Retinal pigment epithelial cell (primary cell): ENCODE measurements at places on chromosomes 2 and 18.

DNA sequence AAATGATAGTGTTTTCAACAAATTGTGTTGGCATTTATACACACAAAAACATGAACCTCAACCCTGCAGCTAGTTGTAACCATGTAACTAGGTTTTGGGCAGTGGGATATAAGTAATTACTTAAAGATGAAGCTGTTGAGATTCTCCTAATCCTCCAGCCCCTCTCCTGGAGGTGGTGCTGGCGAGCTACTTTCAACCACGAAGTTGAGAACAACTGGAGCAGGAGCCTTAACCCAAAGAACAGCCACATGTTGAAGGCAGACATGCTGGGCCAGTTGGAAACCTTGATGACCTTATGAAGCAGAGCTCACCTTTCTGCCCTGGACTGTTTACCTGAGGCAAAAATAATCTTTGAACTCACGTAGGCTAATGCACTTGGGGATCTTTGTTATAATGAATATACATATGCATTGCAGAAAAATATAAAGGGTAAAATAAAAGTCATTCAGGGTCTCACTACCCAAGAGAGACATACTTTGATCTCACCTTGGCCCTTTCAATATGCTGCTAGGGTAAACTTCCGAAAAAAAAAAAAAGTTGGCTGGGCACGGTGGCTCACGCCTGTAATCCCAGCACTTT is 89.6 kb upstream of the NPAS2 start:
- no peak for DNase-seq

DNA sequence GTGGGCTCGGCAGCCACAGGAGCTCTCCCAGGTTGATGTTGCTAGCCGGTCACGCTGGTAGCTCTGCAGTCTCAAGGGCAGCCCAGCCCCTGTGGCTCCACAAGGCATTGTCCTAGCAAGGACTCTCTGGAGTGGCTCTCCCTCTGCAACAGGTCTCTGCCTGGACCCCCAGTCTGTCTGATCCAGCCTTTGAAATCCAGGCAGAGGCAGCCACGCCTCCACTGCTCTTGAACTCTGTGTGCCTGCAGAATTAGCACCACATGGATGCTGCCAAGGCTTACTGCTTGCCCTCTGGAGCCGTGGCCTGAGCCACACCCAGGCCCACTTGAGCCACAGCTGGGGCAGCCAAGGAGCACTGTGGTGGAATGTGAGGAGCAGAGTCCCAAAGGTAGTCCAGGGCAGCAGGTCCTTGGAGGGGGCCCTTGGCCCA is 43.0 kb upstream of the FAHD2A start:
- no peak for DNase-seq

- no peak for DNase-seq
Measured at GRCh38 chr18:50674307-50674980, 114.6 kb downstream of the MAPK4 start.

DNA sequence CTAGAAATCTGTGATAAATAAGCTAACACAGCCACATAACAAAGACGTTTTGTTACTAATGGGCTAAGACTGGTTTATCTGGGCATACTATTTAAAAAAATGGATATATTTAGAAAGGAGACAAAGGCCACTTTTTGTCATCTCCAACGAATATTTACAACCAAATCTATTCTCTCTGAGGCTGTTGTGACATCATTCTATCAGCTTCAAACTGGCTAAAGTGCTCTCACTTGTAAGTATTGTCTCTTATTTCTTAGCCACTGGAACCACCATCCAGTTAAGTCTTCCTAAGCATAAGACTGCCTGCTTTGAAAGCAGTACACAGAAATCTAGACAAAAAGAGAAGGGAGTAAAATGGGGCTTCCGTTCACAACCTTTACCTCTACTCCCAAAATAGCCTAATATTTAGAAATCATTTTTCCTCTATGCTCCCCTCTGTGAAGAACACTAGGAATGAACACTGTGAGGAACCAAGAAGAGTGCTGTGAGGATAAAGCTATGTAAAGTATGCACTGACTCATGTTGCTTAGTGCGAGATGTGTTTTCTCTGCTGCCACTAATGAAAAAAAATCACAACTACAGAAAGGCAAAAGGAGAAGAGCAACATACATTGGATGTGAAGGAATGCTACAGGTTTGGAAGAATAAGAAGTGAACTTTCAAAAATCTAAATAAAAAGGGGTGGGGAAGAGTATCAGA is 264.1 kb downstream of the EXOC6B start:
- peak; percentile 29 for DNase-seq

- DNase-seq = no peak
Measured at GRCh38 chr2:135050132-135050531, 2.0 kb upstream of the RAB3GAP1 start.

- DNase-seq = peak; percentile 62
Measured at GRCh38 chr2:225270861-225271260, 128.6 kb upstream of the NYAP2 start.

DNA sequence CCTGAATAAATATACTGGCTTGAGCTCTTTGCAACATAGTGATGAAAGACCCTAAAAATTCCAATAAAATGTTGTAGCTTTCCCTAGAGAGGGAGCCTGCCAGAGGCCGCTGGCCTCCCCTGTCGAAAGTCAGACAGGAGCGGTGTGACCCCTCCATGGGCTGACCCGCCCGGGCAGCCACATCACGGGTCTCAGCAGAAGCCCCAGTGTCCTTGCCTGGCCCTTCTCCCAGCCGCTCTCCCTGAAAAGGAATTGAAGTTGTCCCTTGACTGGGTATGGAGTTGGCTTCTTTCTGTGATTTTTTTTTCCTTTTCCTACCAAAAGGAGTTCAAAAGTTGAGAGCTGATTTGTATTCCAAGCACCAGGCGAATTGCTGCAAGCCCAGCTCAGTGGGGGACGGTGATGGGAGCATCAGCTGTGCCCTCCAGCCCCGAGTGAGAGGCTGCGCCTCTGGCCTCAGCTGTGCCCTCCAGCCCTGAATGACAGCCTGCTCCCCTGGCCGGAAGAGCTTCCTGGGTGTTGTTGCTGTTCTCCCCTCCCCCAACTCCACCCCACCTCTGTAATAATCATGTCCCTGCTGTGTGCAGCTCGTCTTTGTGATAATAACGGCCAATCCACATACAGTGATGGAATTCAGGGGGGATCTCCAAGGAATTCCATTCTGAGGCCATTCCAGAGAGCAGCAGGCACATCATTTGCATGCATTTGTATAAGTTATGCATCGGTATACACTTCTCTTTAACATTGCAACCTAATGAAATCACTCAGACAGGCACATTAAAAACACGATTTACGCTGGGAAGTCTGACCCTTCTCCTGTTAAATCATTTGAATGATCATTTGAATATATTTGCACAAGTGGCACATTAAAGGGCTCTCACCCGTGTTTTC is 501.0 kb downstream of the EIPR1 start:
- DNase-seq = no peak

DNA sequence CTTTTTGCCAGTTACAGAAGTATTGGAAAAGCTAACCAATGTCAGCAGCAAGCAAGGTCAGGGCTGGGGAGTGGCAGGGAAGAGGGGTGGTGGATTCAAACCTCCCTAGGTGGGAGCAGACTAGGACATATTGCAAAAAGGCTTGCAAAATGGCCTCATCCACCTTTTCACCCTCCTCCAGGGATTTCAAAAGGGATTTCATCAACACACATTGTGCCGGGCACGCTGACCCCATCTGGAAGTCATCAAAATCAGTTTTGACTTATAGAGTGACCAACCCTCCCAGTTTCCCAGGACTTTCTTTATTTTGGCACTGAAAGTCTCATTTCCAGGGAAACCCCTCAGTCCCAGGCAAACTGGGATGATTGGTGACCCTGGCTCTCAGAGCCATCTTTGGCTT is 94.7 kb downstream of the BIN1 start:
- DNase-seq = no peak

GRCh38 chr2:167572883-167573619 is 674.3 kb downstream of the STK39 start:
- DNase-seq = no peak

- DNase-seq = no peak
Measured at GRCh38 chr2:32963941-32964340, 17.2 kb downstream of the LTBP1 start.

DNA sequence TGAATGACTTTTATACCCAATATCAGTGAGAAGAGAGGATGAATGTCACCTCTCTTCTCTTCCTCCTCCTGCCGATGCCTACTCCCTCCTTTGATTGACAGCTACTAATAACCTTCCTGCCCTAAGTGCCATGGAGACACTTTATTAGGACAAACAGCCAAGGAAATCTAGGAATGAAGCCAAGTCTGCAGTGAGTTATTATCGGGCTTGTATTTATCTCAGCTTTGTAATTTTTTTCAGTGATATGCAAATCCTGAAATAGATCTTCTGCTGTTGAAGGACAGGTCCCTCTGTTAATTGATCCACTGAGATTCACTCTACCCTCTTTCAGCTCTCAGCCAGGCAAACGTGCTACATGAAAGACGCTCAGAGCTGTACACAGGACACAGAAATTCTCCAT is 686.7 kb downstream of the TMEM182 start:
- DNase-seq = no peak

DNA sequence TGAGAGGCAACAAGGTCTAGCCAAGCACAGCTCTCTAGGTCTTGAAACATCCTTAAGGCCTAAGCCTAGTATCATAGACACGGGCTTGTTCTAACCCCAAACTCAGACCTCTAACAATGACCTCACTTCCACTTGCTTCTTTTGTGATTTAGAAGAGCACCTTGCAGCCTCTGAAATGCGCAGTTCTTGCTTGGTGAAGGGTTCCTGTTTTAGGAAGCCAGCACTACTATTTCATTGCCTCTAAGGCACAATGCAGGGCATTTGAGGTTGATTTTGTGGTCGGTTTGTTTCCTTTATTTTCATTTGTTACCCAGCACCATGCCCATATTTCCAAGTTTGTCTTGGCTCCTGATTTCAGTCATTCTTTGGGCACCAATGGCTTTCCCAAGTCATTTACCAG is 117.0 kb upstream of the CYP1B1 start:
- no peak for DNase-seq

DNA sequence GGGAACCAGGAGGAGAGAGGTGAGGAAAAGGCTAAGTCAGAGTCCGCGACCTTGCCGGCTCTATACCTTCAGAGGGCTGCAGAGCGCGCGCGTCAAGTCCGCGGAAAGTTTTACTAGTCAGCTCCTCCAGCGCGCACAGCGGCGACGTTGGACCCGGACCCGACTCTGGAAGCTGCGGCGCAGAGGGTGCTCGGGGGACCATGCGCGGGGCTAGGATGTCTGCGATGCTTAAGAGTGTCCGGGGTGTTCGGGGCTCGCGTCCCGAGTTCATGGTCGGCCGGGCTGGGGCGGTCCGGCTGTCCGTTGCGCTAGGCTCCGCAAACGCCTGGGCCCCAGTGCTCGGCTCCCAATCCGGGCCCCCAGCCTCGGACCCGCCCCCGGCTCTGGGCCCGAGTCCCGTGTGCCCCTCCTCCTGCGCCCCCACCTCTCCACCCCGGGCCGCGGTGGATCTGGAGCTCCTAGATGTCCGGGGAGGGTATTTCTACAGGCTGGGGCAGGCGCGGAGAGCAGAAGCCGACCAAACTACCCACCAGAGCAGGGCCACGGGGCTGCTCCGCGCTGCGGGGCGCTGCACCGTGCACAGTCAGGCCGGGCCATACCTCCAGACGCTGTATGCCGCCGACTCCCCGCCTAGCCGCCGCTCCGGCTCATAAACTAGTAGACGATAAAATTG is at the start of gene LBX2:
Gene LBX2, minus strand, starts transcription at position 337 of the 673 bp plus-strand sequence. Its CDS starts 66 bp downstream, at position 271.
- DNase-seq = no peak

DNA sequence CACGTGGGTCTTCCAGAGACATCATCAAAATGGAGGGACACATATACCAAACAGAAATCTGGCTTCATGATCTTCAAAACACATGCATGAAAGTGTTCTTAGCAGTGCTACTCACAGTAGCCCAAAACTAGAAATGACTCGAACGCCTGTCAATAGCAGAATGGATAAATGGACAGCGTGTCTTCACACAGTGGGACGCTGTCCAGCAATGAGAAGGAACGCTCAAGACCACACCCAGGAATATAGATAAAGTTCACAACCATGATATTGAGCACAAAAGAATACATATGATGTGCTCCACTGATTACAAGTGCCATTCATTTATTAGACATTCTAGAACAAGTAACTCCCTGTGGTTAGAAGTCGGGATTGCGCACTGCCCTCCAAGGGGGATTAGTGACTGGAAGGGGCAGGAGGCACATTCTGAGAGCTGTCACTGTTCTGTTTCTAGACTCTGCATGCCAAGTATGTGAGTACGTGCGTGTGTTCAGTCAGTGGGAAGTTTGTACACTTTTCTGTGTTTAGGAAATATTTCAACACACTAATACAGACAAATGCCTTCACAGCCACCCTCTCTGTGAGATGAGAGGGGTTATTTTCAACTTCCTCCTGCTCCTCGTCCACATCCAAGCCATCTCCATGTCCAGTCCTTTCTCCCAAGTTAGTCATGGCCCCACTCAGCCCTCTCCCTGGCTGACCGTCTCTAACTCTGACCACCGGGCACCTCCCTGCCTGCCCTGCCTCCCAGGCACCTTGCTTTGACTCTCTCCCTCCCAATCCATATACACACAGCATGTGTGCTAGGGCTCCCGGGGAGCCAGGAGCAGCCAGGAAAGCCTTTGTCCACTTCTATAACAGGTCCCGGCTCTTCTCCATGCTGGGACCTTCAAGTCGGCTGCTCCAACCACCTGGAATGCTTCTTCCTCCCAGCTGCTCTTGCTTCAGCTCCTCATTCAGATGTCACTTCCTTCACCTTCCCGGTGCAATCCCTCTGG is 26.9 kb upstream of the TNS1 start:
- no peak for DNase-seq

DNA sequence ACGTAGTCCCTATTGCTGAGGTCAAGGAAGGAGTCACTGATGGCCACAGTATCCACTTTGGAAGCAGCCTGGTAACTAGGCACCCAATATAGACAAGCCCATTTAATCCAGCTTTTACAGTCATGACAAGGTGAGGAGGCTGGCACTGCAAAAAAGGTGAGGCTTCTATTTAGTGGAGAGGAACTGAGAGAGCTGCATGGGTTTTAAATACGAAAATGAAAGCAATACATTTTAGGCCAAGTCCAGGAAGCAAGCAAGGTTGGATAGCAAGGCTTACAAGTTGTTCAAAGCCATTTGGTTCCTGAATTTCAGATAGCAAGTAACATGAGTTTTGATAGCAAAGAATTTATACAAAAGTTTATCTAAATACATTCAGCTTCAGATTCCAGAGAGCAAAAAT is 80.4 kb downstream of the SGPP2 start:
- no peak for DNase-seq

DNA sequence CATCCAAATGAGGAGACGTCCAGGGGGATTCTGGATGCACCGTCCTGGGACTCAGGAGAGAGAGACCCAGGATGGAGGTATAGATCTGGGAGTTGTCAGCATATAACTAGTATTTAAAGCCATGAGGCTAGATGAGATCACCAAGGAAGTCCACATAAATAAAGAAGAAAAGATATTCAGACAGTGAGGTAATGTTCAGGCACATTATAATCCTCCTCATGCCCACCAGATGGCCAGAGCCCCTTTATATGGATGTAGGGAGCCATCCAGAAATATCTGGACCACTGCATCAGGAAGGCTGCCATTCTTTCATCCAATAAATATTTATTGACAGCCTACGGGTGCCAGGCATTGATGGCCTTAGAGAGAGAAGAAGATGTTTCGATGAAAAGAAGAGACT is 21.2 kb upstream of the NCKAP5 start:
- no peak for DNase-seq

- DNase-seq = no peak
Measured at GRCh38 chr2:72040629-72041571, 106.8 kb downstream of the CYP26B1 start.

- DNase-seq = no peak
Measured at GRCh38 chr2:238113611-238114010, 13.5 kb downstream of the ESPNL start.

- DNase-seq = no peak
Measured at GRCh38 chr2:190974629-190975361, 39.2 kb downstream of the STAT1 start.
